Stimulated activated CD8-positive, alpha-beta memory T cell treated with anti-CD3 and anti-CD28 coated beads, Interleukin-7, amount 100 ng/mL, for 1 hour (primary cell): ENCODE measurements at places on chromosomes 11 and 22.
A peak's percentile ranks its signal among the peaks of the same experiment; 100 is the strongest.

DNA sequence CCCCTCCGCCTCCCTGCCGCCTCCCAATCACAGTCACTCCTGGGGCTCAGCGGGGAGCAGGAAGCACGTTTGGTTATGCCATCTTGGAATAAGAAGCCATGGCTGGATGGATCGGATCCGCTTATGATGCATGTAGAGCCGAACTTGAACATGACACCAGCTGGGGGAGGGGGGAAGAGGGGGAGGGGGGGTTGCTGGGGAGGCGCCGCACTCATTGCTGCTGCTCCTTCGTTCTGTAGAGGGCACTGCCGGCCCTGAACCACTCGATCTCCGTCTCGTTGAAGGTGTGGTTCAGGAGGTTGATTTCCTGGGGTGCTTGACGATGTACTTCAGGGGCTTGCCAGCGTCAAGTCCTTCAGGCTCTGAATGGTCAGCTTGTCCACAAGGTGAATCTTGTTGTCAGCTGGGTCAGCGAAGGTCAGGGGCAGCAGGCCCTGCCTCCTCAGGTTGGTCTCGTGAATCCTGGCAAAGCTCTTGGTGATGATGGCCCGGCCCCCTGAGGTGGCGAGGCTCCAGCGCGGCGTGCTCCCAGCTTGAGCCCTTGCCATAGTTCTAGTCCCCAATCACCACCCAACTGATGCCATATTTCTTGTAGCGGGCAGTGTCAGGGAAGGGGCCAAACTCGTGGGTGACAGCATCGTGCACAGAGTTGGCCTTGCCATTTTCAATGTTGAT, 476.9 kb upstream of the ISX start:
- no peak for DNase-seq

- DNase-seq, result no peak
These were observed 188.2 kb upstream of the ANO3 start for GRCh38 chr11:26143566-26144290.

DNA sequence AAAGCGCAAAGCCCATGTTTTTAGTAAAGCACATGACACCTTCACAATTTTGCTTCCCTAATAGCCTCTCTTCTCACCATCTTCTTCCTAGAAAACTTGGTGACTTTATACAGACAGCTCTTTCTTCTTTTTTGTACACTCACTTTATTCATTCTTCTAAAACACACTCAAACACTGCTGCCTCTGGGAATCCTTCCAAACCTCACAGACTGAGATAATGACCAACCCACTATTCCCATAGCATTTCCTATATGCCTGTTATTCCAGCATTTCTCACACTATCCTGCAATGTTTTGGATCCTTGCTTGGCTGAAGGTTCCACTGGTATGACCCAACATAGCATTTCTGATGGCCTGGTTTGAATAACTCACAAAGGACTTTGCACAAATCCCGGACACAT, 442.1 kb upstream of the CCDC90B start:
- DNase-seq, result no peak

DNA sequence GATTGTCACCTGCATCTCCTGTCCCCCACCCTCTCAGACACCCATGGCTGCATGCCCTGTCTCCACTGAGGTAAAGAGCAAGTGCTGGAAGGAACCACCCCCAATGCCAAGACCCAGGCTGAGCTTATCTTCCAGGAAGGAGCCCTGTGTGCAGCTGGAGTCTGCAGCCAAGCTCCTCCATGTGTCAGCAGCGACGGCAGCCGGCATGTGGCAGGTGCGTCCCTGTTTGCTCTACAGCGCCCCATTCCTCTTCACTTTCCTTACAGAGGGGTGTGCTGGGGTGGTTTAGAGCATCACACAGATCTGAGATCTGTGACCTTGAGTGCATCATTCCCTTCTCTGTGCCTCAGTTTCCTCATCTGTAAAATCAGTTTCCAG, 7.7 kb upstream of the MN1 start:
- no peak for DNase-seq

GRCh38 chr22:44407171-44407986, 90.7 kb downstream of the RTL6 start:
- no peak for DNase-seq

DNA sequence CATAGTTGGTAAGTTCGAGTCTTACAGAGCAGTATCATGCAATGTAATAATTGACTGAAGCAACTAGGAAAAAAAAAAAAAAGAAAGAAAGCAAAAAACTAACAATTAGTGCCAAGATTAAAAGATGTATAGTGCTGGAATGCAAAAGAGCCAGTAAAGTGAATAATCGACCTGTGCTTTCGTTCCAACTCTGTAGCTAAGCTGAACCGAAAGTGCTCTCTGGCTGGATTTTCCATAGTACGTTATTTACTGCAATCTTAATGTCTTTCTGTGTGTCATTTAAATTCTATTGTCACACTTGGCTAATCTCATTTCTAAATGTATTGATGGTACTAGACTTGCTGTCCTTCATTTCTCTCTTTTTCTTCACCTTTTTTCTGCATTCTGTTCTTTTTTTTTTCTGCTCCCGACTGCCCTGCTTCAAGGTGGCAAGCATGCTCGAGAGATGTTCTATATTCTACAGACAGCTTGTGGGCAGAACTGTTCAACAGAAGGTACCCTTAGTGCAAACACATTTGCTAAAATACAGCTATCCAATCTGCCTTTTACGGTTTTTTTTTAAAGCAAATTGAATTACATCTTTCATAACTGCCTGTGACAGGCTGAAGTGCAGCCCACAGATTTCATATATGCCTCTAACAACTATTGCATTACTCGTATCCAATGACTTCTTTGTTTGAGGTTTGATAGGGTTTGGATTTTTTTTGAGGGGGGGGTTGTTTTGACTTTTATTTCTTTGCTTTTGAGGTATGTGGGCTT, 204.2 kb upstream of the MTNR1B start:
- DNase-seq, result no peak

- no peak for DNase-seq
These were observed 128.9 kb downstream of the CCDC34 start for GRCh38 chr11:27234043-27234668.

- DNase-seq, result no peak
These were observed 53.4 kb upstream of the WNT7B start for GRCh38 chr22:46030231-46030880.

- DNase-seq, result no peak
These were observed 49.9 kb upstream of the SEPTIN5 start for GRCh38 chr22:19664406-19664805.

DNA sequence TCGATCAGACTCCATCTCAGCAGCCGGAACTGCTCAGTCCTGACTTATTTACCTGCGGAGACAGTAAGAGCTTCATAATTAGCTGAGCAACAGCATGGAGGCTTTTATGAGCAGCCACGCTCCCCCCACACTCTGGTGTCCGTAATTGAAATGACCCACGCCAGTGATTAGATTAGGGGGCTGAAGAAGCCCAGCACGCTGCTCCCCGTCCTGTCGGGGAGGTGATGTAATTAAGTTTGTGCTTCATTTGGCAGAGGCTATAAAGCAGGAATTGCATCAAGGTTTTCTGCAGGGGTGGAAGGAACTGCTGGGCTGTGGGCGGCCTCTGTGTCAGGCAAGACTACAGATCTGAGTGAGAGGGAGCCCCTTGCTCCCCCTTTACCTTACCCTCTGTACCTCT, 22.8 kb upstream of the HTR3A start:
- DNase-seq, result no peak

- no peak for DNase-seq
These were observed 12.7 kb upstream of the LARGE1 start for GRCh38 chr22:33932997-33933396.

GRCh38 chr11:35064114-35064800, 74.7 kb upstream of the CD44 start:
- DNase-seq, result no peak

DNA sequence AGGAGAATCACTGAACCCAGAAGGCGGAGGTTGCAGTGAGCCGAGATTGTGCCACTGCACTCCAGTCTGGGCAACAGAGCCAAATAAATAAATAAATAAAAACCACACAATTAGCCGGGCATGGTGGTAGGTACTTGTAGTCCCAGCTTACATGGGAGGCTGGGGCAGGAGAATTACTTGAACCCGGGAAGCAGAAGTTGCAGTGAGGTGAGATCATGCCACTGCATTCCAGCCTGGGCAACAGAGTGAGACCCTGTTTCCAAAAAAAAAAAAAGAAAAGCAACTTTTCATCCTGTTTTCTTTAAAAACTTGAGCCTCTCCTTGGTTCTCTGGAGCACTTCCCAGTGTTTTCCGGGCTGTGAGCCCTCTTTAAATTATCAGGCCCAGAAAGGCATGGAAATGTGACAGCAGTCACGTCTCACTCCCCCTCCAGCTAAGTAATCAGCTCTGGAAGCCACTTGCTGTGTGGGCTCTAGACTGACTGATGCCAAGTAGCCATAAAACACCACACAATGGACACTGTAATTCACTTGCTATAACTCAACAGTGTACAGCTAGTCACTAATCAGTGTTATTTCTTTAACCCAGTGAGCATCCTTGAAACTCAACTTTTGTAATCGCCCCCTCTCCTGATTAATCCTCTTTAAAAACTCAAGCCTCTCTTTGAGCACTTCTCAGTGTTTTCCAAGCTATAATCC, 13.0 kb upstream of the MCHR1 start:
- DNase-seq, result no peak

DNA sequence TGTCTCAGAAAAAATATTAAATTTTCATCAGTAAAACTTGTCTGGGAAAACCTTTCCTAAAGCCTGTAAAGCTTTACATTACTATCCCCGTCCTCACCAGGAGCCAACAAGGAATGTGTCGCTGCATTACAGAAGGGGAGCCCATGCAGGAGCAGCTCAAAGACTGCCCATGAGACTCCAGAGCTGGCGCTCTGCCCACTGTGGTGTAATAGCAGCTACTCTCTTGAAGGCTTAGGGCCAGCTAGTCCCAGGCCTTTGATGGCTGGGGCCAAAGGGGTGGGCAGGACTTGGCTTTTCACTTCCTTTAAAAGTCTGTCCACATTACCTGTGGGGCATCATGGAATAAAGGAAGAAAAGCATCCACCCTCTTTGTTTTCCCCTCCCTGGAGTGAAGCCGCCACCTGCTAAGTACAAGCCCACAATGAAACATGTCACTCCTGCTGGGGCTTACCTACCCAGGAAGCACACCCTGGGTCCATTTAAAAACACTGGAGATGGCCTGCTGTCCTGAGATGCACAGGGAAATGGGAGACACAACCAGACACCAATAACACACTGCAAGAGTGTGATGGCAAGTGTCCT, 150.7 kb downstream of the ADAMTS15 start:
- DNase-seq, result no peak

DNA sequence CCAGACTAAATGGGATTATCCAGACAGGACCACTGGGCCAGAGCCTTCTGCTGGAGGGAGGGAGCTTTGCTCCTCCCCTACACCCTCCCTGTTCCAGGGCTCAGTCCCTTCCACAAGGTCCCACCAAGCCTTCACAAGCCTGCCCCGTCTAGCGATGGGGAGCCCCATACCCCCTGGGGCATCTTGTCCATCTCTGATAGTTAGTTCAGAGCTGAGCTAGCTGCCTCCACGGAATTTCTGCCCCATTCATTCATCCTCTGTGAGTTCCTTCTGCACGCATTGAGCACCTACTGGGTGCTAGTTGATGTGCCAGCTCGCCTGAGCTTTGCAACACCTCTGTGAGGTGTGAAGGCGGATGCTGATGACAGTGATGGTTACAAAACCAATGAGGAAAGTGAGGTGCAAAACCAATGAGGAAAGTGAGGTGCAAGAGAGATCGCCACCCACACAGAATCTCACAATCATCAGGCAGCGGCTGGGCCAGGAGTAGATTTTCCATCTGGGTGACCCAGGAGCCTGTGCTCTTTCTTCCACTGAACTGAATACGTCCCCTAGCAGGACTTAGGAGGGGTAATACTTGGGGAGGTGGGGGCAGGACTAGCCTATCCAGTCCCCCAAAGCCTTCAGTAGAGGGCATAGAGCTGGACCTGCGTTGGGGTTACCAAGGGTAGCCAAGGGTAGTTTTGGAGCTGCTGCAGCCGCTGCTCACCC, 21.5 kb upstream of the CBX7 start:
- peak; percentile 32 for DNase-seq

GRCh38 chr11:70290361-70291065, 20.0 kb downstream of the PPFIA1 start:
- DNase-seq, result no peak

GRCh38 chr11:112291191-112291590, 30.5 kb upstream of the PLET1 start:
- no peak for DNase-seq

DNA sequence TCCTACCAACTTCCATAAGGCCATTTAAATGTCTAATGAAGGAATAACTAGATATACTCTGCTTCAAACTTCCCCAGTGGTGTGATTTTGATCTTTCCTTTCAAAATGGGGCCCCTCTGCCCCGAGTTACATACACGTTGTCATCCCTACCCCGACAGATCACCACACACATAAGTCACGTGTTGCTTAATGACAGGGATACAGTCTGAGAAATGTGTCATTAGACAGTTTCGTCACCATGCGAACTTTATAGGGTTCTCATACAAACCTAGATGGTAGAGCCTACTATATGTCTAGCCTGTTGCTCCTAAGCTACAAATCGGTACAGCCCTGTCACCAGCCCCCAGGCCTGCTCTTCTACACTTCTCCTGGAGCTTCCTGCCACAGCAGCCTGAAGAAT, 49.8 kb upstream of the SCUBE2 start:
- DNase-seq, result no peak

GRCh38 chr22:20904008-20904979, 12.9 kb upstream of the CRKL start:
- no peak for DNase-seq

- no peak for DNase-seq
These were observed 3.4 kb downstream of the RCE1 start for GRCh38 chr11:66846671-66847091.

GRCh38 chr11:47001781-47002181, 65.2 kb downstream of the CSTPP1 start:
- no peak for DNase-seq

DNA sequence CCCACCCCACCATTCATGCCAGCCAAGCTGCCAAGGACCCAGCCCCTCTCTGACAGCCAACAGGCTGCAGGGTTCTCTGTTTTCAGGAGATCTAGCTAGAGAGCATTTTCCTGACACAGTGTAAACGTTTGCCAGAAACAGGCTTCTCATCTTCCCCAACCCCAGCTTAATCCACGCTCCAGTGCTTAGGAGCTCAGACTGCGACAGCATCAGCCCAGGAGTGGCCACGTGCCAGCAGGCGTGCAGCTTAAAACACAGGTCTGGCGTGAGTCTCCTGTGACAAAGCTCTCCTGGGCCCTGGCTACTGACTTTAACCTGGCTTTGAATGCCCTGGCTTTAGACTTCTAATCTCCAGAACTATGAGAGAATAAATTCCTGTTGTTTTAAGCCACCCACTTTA, 66.6 kb downstream of the GALNT18 start:
- no peak for DNase-seq

GRCh38 chr11:128355558-128355957, 231.8 kb downstream of the ETS1 start:
- no peak for DNase-seq
